ENCODE measurements at places on chromosomes 6 and 20. TPM values are rescaled to one million over a fixed set of nuclear protein-coding genes. Genes with fewer than 3 reads are reported as not detected.

DNA sequence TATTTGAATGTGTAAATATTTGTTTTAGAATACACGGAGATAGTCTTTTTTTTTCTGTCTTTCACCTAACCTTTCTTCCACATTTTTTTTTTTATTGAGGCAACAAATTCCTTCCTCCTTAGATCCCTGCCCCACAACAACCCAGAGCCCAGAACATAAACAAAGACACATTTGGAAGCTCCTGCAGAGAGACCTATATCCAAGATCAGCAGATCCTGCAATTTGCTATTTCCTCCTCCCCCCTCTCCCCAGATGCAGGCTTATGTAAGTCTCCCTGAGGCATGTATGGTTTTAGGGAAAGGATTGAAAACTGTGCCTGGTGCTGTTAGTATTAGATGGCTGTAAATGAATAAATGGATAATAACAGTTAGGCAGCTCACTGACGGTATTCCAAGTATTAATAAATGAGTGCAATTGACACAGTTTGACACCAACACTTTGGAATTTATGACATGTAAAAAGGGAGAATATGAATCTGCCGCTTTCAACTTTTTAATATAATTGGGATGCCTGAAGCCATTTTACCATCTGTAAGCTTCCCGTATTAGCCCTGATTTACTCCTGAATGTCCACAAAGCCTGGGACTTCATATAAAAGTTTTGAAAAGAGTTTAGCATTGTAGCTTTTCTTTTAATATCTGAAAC lies 608.3 kb upstream of the CITED2 start:
- no peaks in the 10 kb centered on the region for H3K27me3 ChIP-seq
- H3K4me3 ChIP-seq, result no peak overlapping the region
- peaks cover 20% of the 10 kb centered on the region for H3K4me1 ChIP-seq

GRCh38 chr6:120230008-120230407 lies 880.4 kb upstream of the MAN1A1 start:
- no peak for DNase-seq
- no peaks in the 10 kb centered on the region for H3K27me3 ChIP-seq
- no peak overlapping the region for H3K27ac ChIP-seq

GRCh38 chr6:169070506-169071176 lies 183.0 kb downstream of the THBS2 start:
- H3K27ac ChIP-seq, result no peak overlapping the region
- H3K27me3 ChIP-seq, result no peaks in the 10 kb centered on the region
- DNase-seq, result no peak
- no peaks in the 10 kb centered on the region for H3K36me3 ChIP-seq
- H3K4me3 ChIP-seq, result no peak overlapping the region

GRCh38 chr20:24783631-24784492 lies 165.2 kb upstream of the CST7 start:
- H3K4me3 ChIP-seq, result no peak overlapping the region
- H3K36me3 ChIP-seq, result no peaks in the 10 kb centered on the region
- peaks cover 15% of the 10 kb centered on the region for H3K4me1 ChIP-seq
- H3K27ac ChIP-seq, result no peak overlapping the region

GRCh38 chr6:127453845-127454619 lies 5.2 kb downstream of the KIAA0408 start:
- peaks cover 4% of the 10 kb centered on the region for H3K36me3 ChIP-seq
- H3K4me3 ChIP-seq, result no peak overlapping the region
- no peaks in the 10 kb centered on the region for H3K27me3 ChIP-seq
- H3K4me1 ChIP-seq, result peaks cover 6% of the 10 kb centered on the region
- DNase-seq, result no peak
- H3K27ac ChIP-seq, result no peak overlapping the region

DNA sequence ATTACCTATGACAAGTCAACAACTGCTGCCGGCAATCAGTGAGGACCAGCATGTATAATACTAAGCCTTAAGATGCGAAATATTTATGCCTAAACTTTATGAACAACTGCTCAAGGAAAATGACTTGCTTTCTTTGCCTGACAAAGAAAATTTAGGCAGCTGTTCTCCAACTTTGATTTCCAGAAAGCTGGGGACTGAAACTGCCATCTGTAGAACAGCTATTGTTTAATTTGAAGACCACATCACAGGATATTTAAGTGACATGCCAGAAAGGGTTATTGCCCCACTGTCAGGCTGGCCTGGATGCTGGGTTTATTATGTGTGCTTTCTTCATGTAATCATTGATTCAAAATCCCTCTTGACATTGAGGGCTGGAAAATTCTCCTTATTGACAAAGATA lies 153.9 kb upstream of the ENPP5 start:
- H3K27me3 ChIP-seq, result no peaks in the 10 kb centered on the region
- no peak overlapping the region for H3K27ac ChIP-seq
- H3K4me3 ChIP-seq, result no peak overlapping the region
- DNase-seq, result no peak
- H3K36me3 ChIP-seq, result no peaks in the 10 kb centered on the region

DNA sequence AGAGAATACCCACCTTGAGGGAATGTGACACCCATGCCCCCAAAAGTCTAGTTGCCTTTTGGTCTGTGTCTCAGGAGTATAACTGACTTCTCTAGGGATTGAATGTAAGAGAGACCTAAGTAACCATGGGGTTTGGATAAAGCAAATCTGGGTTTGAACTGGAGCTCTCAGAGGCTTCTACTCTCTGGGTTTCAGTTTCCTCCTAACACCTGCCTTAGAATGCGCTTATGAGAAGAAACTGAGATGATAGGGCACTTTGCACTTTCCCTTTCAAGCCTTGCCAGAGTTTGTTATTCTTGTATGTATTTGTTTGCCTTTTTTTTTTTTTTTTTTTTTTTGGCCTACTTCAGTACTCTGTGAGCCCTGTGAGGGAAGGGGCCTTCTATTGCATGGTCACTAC lies 19.4 kb downstream of the SDHAF4 start:
- H3K27ac ChIP-seq, result no peak overlapping the region
- no peak for DNase-seq
- peaks cover 3% of the 10 kb centered on the region for H3K36me3 ChIP-seq
- H3K4me1 ChIP-seq, result no peaks in the 10 kb centered on the region

- no peak overlapping the region for H3K4me3 ChIP-seq
- no peak for DNase-seq
- H3K27ac ChIP-seq, result peak overlapping the region; percentile 25
These were observed 265.3 kb upstream of the TCF21 start for GRCh38 chr6:133623621-133624020.

GRCh38 chr6:71510057-71510713 lies 221.6 kb downstream of the OGFRL1 start:
- H3K4me1 ChIP-seq, result peaks cover 10% of the 10 kb centered on the region
- H3K27me3 ChIP-seq, result no peaks in the 10 kb centered on the region
- peak; percentile 30 for DNase-seq
- no peaks in the 10 kb centered on the region for H3K36me3 ChIP-seq
- no peak overlapping the region for H3K27ac ChIP-seq

GRCh38 chr6:50889497-50889896 lies 70.8 kb downstream of the TFAP2B start:
- no peak for DNase-seq
- H3K4me1 ChIP-seq, result no peaks in the 10 kb centered on the region
- H3K27me3 ChIP-seq, result no peaks in the 10 kb centered on the region
- no peak overlapping the region for H3K4me3 ChIP-seq
- H3K27ac ChIP-seq, result no peak overlapping the region

DNA sequence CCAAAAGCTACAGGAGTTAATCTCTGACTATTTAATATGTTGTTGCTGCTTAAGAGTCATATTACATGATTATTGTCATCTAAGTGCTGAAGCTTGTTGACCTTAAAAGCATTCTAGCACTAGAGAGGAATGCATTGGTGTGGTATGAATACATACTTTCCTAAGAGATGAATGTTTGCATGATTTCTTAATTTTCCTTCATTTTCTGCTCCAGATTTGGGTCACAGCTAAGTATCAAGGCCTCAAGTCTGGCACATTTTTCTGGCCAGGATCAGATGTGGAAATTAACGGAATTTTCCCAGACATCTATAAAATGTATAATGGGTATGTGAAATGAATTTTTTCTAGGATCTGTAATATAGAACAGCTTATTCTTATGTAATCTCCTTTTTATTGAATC lies 53.6 kb downstream of the ENPP1 start:
- no peaks in the 10 kb centered on the region for H3K36me3 ChIP-seq
- H3K27me3 ChIP-seq, result no peaks in the 10 kb centered on the region
- H3K4me1 ChIP-seq, result no peaks in the 10 kb centered on the region
- no peak overlapping the region for H3K4me3 ChIP-seq
- H3K27ac ChIP-seq, result no peak overlapping the region

DNA sequence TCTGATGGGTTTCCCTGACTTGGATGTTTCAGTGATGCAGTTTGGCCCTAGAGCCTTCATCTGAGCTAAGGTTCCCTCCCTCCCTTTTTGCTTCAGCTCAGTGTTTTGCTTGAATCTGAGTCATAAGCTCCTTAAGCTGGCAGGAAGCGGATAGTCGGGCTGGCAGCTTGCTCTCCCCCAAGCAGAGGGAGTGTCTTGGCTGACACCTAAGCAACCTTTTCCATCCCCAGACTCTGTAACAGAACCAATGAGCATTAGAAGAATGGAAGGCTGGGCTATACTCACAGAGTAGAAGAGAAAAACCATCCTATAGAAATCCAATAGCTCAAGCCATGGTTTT lies 98.3 kb downstream of the HAO1 start:
- no peaks in the 10 kb centered on the region for H3K36me3 ChIP-seq
- DNase-seq, result no peak
- no peaks in the 10 kb centered on the region for H3K4me1 ChIP-seq
- H3K4me3 ChIP-seq, result no peak overlapping the region
- H3K27ac ChIP-seq, result no peak overlapping the region
- no peaks in the 10 kb centered on the region for H3K27me3 ChIP-seq

GRCh38 chr6:48073976-48074767 lies 36.8 kb downstream of the PTCHD4 start:
- no peaks in the 10 kb centered on the region for H3K36me3 ChIP-seq
- no peak overlapping the region for H3K27ac ChIP-seq
- no peak for DNase-seq
- no peaks in the 10 kb centered on the region for H3K4me1 ChIP-seq
- H3K4me3 ChIP-seq, result no peak overlapping the region

GRCh38 chr6:170372380-170373325 lies 66.1 kb downstream of the FAM120B start:
- H3K27me3 ChIP-seq, result no peaks in the 10 kb centered on the region
- no peak overlapping the region for H3K27ac ChIP-seq
- H3K4me1 ChIP-seq, result no peaks in the 10 kb centered on the region
- H3K4me3 ChIP-seq, result no peak overlapping the region
- no peak for DNase-seq

- no peak for DNase-seq
- no peaks in the 10 kb centered on the region for H3K36me3 ChIP-seq
- no peaks in the 10 kb centered on the region for H3K27me3 ChIP-seq
These were observed 124.2 kb downstream of the CEBPB start for GRCh38 chr20:50314678-50315335.

- DNase-seq, result no peak
- H3K4me3 ChIP-seq, result no peak overlapping the region
- no peaks in the 10 kb centered on the region for H3K27me3 ChIP-seq
- no peaks in the 10 kb centered on the region for H3K36me3 ChIP-seq
- H3K4me1 ChIP-seq, result no peaks in the 10 kb centered on the region
- H3K27ac ChIP-seq, result no peak overlapping the region
These were observed 64.1 kb downstream of the KIZ start for GRCh38 chr20:21189761-21190523.

The SIRPD gene
- total RNA-seq, result 0.69 TPM

The BYSL gene
- 7.3 TPM for total RNA-seq

The EDN3 gene
- total RNA-seq, result 0.91 TPM

The NRSN1 gene
- total RNA-seq, result not detected

The CNKSR3 gene
- total RNA-seq, result 11.6 TPM

The LY6G6C gene
- not detected for total RNA-seq

The RSPO3 gene
- total RNA-seq, result 1.5 TPM

The OR2J3 gene
- total RNA-seq, result not detected

The LRFN2 gene
- total RNA-seq, result not detected

The OR12D1 gene
- not detected for total RNA-seq

The PTCRA gene
- 8.5 TPM for total RNA-seq

The EFCAB8 gene
- total RNA-seq, result 0.10 TPM
